Ovary (tissue), 10 donors: ENCODE measurements at places on chromosomes 6 and 20. TPM values are rescaled to one million over a fixed set of nuclear protein-coding genes. Genes with fewer than 3 reads are reported as not detected.

DNA sequence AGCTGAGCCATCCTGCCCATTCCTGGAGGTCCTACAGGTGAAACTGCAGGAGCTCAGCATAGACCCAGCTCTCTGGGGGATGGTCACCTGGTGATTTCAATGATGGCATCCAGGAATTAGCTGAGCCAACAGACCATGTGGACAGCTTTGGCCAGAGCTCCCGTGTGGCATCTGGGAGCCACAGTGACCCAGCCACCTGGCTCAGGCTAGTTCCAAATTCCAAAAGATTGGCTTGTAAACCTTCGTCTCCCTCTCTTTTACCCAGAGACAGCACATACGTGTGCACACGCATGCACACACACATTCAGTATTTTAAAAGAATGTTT is 44.0 kb downstream of the SIRPA start:
- H3K27me3 ChIP-seq = no peaks in the 10 kb centered on the region
- no peaks in the 10 kb centered on the region for H3K4me1 ChIP-seq
- H3K4me3 ChIP-seq = no peak overlapping the region
- no peak overlapping the region for H3K27ac ChIP-seq

DNA sequence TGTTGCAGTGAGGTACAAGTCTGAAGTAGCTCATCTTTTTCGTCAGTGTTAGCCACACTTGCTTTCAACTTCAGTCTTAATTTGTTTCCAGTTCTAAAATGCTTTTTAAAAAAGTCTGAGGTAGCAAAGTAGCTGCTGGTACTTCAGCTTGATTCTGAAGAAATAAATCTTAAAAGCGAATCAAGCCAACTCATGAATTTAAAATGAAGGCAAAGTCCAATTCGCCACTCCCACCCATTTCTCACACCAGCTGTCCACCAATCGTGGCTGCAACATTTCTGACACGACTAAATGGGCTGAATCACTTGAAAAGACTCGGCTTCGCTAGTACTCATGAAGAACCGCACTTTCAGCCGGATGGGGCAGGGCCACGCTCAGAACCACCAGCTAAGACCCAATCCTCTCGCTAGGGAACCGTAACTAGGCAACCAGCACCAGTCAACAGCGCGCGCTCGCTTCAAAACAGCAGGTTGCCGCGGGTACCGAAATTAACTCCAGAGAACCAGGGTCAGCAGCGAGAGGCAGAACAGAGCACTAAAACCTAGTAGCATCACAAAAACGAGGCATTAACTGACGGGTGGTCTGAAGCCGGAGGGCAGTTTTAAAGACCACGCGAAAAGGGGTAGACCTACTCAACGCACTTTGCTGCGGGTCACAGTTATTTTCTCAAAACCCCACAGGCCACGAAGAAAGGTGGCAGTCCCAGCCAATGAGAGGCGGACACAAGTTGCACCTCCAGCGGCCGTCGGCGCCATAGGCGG is 900 bp downstream of the BCLAF1 start:
- H3K4me3 ChIP-seq = peak overlapping the region; percentile 98
- peaks cover 10% of the 10 kb centered on the region for H3K4me1 ChIP-seq
- no peaks in the 10 kb centered on the region for H3K36me3 ChIP-seq

DNA sequence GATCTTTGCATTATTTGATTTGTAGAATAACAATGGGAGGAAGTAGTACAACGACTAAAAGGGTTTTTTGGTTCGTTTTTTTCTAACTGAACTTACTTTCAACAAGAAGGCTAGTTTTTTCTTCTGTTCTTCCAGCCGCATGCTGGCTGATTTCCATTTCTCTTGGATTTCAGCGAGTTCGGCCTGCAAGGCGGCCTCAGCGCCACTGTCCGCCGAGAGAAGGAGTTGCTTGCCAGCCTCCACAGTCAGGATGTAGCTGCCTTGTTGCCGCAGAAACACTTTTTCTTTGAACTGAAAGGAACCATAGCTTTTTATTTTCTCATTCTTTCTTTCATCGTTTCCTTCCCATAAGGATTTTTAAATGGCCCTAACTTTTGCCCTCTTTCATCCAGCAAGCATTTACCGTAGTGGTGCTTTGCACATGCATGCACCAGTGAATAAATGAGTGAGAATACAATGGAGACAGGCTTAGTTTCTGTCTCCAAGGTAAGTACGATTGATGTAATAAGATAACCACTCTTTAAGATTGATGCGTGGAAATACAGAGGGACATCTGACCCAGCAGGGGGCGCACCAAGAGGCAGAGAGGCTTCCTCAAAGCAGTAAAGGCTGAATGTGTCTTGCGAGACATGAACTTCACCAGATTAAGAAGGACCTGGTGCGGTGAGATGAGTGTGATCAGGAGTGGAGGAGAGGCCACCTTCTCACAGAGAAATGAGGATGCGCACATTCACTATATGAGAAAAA is 398.8 kb downstream of the ESR1 start:
- no peak overlapping the region for H3K27ac ChIP-seq
- no peak overlapping the region for H3K4me3 ChIP-seq
- DNase-seq = no peak
- no peaks in the 10 kb centered on the region for H3K36me3 ChIP-seq

DNA sequence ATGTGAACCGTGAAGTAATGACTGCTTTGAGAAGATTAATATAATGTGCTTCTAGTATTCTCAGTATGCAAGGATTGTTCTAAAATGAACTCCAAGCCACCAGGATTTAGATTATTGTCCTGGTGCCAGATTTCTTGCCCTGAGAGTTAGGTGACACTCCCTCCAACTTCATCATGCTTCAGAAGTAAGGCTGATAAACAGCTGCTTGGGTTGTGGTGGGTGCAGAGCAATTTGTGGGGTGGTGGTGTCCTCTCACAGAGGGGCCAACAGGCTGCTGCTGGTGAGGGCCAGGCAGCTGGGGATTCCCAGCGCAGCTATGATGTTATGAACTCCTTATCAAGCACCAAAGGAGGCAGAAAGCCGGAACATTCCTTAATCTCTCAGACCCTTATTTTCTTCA is 114.6 kb downstream of the MCHR2 start:
- H3K4me3 ChIP-seq = no peak overlapping the region
- no peaks in the 10 kb centered on the region for H3K4me1 ChIP-seq
- no peak overlapping the region for H3K27ac ChIP-seq

DNA sequence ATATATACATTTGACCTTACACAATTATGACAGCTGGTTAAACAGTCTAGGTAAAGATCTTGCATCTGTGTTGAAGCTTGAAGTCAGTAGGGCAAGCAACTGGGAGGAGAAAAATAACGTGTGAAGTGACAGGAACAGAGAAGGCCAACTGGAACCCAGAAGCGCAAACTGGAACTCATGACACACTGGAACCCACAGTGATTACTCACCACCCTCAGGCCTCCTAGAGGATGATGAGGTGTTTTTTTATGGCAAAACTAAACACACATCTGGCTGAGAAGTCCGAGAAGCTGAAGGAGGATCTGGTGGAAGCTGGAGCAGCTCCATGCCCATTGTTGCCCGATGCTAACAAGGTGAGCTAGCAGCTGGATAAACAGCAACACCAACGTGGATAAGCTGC is 108.1 kb downstream of the TMEM200A start:
- H3K27me3 ChIP-seq = no peaks in the 10 kb centered on the region
- H3K27ac ChIP-seq = no peak overlapping the region
- no peaks in the 10 kb centered on the region for H3K4me1 ChIP-seq
- no peak overlapping the region for H3K4me3 ChIP-seq
- no peak for DNase-seq
- H3K36me3 ChIP-seq = no peaks in the 10 kb centered on the region

DNA sequence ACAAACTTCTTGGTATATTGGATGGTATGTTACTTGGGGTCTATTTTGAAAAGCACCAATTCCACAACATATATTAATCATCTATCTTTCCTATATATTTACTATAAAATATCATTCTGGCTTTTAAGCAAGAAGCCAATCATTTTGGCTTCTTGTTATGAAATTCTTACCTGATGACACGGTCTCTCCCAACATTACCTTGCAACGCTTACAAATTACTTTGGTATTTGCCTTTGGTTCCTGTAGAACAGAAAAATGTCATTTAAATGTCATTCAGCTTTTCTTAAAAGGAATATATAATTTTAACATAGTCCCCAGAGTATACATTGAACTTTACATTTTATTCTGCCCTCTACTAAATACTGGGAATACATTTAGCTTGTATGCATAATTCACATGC is 27.4 kb downstream of the UBE3D start:
- no peaks in the 10 kb centered on the region for H3K27me3 ChIP-seq
- H3K36me3 ChIP-seq = no peaks in the 10 kb centered on the region
- no peak for DNase-seq

GRCh38 chr20:25065072-25065624 is 7.2 kb upstream of the ACSS1 start:
- H3K27me3 ChIP-seq = no peaks in the 10 kb centered on the region
- H3K36me3 ChIP-seq = no peaks in the 10 kb centered on the region
- no peak overlapping the region for H3K4me3 ChIP-seq
- no peak overlapping the region for H3K27ac ChIP-seq

DNA sequence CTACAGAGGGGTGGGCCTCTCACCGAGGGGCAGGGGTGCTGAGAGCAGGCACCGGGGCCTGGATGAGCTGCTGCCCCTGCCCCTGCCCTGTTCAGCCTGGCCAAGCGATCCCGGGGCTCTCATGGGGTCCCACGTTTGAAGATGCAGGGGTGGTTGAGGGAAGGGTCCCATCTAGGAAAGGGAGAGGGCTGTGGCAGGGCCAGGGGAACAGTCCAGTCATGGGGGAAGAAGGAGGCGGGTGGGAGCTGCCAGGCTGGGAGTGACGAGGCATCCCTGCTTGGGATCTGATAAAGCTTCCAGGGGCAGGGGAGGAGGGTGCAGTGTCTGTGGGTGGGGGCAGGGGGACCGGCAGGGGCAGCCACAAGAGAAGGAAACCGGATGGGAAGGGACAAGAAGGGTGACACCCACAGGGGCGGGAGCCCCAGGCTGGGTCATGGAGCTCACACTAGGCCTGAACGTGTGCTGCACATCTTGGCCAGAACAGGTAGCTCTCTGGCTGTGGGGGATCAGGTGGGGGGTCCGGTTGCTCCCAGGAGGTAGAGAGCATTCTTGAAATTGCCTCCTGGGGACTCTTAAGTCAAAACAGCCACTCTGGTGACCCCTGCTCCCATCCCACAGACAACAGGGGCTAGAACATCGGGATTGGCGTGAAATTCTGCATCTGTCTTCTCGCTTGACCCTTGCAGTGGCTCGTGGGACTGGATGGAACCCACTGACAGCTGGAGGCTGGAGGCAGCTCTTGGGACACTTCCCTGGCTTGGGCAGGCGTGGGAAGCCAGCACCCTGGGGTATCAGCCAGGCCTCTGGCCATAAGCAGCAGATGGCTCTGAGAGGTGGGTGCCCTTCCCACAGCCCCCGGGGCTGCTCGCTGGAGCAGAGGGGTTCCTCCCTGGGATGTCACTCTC is 58.0 kb upstream of the GATA5 start:
- H3K27me3 ChIP-seq = no peaks in the 10 kb centered on the region
- no peak overlapping the region for H3K27ac ChIP-seq
- H3K36me3 ChIP-seq = no peaks in the 10 kb centered on the region
- H3K4me1 ChIP-seq = no peaks in the 10 kb centered on the region

Gene RNF114
- 146 TPM for total RNA-seq

Gene TOX2
- 5.6 TPM for total RNA-seq

Gene ADGB
- total RNA-seq = not detected

Gene MCHR2
- total RNA-seq = not detected
